SK-N-DZ (cell line): ENCODE measurements at places on chromosomes 5 and 9.
A peak's percentile ranks its signal among the peaks of the same experiment; 100 is the strongest.

DNA sequence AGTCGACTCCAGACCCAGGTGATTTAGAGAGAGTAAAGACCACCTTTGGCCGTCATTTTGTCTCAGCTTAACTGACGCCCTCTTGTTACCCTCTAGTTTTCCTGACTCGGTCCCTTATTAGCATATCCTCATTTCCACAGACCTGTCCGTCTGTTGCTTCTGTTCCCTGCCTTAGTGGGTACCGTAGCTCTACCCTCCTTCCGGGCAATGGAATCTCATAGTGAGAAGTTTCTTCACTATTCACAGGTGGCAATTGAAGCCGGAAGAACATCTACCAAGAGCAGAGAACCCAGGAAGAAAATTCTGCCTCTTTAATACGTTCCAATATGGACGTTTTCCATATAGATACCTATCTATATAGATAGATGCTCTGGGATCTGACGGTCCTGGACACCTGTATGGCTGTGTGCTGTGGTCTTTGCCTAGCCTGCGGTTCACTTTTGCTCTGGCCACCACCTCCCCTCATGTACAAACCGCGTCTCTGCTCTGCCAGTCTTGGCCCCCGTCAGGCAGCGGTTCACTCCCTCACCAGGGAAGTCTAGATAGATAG is 652 bp upstream of the TMEM161B start:
- peak; percentile 10 for DNase-seq

- DNase-seq: no peak
Measured at GRCh38 chr9:72718503-72718902, 197.1 kb downstream of the TMC1 start.

DNA sequence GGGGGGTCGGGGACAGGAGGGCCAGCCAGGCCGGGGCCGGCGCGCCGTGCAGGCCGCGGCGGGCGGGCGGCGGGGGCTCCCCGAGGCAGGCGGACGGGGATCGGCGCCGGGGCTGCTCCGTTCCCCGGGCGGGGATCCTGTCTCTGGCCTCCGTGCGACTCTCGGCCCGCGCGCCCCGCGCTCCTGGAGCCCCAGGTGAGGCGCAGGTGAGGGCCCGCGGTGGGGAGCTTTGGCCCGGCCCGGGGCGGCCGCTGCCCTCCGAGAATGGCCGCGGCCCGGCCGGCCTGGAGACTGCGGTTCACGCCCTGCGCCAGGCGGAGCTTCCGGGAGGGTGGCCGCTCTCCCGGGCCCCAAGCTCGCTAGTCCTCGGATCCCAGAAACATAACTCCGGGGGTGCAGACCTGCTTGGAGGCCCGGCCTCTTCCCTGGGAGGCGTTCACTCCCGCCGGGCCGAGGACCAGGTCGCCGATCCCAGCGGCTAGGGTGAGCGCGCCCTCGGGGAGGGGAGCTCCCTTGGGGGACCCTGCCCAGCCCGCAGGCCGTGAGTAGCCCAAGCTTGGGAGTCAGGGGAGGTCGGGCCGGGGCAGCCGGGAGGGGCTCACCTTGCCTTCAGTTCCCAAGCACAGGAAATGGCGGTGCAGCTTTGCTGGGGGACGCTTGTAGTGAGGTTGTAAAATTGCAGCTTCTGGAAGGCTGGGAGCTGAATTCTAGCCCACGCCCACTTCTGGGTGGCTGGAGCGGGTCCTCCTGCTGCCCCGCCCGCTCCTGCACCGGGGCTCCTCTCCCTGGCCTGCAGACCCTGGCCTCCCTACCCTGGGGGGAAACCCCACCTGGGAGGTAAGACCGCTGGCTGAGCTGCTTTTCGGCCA is 723 bp downstream of the PPP1R26 start:
- no peak for DNase-seq

GRCh38 chr5:133338504-133339355 is 273.6 kb downstream of the FSTL4 start:
- DNase-seq: no peak

GRCh38 chr5:125551246-125551645 is 804.8 kb upstream of the ZNF608 start:
- no peak for DNase-seq

- DNase-seq: no peak
Measured at GRCh38 chr5:133851521-133851920, 116.9 kb downstream of the C5orf15 start.

- no peak for DNase-seq
Measured at GRCh38 chr5:139379626-139380449, 3.3 kb downstream of the SLC23A1 start.

DNA sequence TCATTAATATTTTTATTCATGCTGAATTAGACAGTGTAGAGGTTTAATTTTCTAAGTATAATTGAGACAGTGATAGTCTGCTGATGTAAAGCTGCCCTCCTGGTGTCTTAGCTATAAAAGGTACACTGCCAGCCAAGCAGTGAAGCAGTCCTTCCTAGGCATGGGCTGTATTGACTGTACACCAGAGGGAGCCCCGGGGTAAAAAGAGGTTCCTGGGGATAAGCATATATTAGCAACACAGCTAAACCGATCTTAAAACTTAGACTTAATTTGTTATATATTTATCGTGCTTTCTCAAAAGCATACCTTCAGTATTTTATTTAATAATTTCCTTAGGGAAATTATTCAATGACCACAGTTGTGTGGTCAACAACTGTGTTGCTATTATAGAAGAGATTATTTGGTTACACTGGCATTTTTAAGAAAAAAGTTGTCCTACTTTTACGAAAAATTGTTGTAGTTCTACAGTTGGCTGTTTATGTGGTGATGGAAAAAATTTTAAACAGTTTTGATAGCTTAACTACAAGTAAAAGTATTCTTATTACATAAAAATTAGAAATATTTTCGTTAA is 68.8 kb downstream of the ELL2 start:
- DNase-seq: no peak

- DNase-seq: no peak
Measured at GRCh38 chr5:8848366-8848765, 697.5 kb downstream of the SEMA5A start.

- no peak for DNase-seq
Measured at GRCh38 chr5:169970339-169970738, 10.0 kb downstream of the INSYN2B start.

- DNase-seq: peak; percentile 84
Measured at GRCh38 chr9:36572515-36573418, at the start of gene MELK. Gene MELK, plus strand, starts transcription at chr9:36572895. Its CDS starts 8,787 bp downstream, at chr9:36581682.

- no peak for DNase-seq
Measured at GRCh38 chr5:81631124-81631523, 119.8 kb downstream of the SSBP2 start.

DNA sequence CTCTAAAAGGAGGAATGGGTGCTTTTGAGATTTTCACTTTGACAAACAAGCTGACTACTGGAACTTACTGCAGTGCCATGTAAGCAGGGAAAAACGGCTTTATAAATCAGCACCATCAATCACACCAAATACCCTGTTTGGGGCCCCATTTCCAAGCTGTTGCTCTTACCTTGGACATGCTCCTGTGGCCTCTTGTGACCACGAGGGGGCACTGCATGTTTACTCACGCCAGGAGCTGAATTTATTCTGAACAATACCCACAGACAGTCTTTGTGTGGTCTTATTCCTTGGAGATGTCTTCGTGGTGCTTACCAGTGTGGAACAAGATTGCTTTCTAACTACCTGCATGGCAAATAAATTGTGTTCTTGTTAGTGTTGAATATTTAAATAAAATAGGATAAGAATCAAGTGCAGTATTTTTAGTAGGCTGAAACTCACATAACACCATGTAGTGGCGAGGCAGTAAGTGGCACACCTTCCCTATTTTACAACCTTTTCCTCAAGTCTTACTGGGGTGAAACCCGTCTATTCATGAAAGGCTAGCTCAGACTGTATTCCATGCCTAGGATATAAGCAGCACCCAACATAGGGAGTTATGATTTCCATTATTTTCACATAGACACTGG is 155.5 kb upstream of the NMUR2 start:
- peak; percentile 41 for DNase-seq

DNA sequence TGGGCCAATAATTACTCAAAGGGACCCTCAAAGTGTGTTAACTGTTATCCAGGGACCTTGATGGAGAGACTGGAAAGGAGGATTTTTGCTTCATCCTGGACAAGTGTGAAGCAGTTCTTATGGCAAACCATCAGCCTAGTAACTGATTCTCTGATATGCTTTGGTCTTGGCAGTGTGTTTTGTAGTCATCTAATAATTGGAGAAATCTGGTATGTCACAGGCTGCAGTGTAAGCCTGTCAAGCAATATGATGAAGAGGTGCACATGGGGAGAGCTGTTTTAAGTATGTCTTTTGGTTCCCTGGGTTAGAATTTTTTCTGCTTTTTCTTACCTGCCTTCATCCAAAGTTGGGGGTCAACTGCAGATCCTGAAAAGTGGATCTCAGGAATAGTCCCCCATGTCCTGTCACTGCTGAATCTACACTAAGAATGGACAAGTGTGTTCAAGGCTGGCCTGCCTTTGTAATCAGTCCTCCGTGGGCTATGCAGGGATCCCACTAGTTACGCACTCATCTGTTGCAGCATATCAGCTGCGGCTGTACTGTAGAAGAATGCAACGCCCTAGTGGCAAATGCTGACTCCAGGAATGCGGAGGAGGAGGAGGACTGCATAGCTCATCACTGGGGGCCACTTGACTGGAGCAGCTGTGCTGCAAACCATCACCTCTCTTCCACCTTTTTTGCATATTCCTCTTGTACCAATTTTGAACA is 1.9 kb downstream of the SPTAN1 start:
- DNase-seq: peak; percentile 35

GRCh38 chr5:147188200-147189108 is 46.4 kb upstream of the STK32A start:
- DNase-seq: peak; percentile 69

GRCh38 chr5:96297290-96297689 is 135.8 kb downstream of the PCSK1 start:
- no peak for DNase-seq

DNA sequence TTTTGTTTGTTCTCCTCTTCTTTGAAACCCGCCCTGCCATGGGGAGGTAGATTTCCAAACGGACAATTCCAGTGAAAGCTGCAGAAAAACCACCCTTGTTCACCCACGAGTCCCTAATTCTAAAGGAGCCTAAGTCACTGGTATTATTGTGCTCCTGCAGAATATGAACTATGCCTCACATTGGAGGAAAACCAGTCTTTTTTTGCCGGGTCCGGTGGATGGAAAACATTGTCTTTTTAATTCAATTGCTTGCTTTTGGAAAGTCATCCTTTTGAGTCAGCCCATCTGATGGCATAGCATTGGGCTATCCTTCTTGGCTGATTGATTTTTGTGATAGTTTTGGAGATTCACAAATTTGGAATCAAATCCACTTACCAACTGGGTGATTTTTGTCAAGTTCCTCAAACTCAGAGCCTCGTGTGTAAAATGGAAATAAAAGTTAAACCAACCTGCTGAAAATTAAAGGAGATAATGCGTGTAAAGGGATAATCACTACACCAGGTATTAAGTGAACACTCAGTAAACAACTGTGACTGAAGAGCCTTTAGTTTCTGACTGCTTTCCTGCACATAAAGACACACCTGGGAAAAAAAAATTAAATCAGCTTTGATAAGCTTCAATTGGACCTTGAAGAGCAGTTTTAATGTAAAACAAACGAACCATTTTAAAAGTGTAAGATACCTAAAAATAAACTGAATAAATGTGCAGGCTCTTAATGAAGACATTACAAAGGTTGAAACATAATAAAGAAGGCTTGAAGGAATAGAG is 780 bp upstream of the CCNJL start:
- peak; percentile 16 for DNase-seq

DNA sequence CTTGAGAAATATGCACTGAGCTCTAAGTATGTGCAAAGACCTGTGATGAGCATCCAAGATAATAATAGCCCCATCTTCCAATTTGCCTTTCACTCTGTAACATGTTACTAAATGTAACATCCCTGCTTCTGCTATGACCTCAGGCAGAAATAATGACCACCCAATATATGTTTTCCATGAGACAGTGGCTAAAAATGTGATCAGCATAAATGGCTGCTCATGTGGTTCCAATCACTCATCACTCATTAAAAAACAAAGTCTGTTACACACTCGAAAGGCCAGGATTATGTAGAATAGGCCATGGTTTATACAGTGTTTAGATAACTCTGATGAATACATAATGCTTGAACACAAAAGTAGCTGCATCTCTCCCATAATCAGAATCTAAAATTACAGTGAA is 71.4 kb upstream of the MOCS2 start:
- no peak for DNase-seq

- no peak for DNase-seq
Measured at GRCh38 chr5:118722122-118723020, 266.0 kb downstream of the DTWD2 start.

- no peak for DNase-seq
Measured at GRCh38 chr5:171957591-171958251, 48.7 kb downstream of the FBXW11 start.

DNA sequence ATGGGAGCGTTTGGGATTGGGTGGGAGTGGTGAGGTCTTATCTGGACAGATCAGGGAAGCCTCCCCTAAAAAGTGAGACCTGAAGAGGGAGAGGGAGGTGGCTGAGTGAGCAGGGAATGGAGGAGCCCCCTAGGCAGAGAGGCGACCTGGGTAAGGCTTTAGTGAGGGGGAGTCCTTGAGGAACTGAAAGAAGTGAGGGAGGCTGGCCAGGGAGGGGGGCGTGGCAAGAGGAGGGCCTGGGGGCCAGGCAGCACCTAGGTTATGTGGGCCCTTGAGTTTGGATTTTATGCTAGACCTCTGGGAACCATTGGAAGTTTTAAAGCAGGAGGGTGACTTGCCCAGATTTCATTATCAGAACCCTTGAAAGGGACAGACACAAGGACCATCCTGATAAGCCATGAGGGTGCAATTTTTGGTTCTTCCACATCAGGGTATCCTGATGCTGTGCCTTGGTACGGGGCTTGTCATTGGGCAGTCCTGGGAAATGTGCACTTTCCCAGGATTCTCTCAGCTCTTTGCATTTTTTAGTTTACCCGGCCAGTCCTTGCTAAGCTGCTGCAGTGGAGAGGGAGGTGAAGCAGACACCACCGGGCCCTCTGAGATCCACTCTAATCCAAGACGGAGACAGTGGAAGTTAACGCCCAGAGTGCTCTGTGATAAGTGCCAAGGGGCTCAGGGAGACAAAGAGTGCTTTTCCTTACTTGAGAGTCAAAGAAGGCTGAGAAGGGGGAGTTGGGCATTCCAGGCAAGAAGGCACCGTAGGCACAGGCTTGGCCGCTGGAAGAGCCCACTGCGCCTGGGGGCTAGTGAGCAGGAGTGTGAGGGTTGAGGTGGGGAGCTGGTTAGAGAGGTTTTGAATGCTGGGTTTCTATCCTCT is 16.1 kb downstream of the GSN start:
- no peak for DNase-seq

DNA sequence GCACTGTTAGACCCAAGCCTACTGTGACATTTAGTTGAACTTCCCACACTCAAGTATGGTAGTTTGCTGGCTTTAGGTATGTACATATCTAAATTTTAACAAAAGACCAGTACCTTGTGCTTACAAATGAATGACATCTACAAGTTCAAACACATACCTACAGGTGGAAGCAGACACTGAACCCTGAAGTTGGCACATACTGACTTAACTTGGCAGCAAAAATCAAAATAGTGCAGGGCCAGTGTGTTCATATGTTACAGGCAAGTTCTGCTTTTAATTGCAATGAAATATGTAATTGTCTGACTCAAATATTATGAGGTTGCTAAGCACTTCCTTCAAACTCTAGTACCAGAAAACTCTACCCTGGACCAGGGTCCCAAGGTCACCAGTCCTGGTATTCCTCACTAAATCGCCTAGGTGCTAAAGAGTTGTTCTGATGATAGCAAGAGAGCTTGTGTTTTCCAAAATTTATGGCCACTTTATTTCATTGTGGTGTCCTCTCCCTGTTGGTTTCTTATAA is 77.4 kb downstream of the MEGF10 start:
- no peak for DNase-seq

GRCh38 chr9:133944746-133945135 is 47.4 kb downstream of the VAV2 start:
- peak; percentile 80 for DNase-seq

- no peak for DNase-seq
Measured at GRCh38 chr5:81125959-81126358, 107.2 kb upstream of the CKMT2 start.

- DNase-seq: no peak
Measured at GRCh38 chr5:176587398-176587797, 22.6 kb downstream of the GPRIN1 start.
